Metanephros (tissue), 2 donors: ENCODE measurements at places on chromosomes 7 and 10. TPM values are rescaled to one million over a fixed set of nuclear protein-coding genes. Genes with fewer than 3 reads are reported as not detected.

Gene PMS2
- 20.1 TPM for total RNA-seq

Gene TAS2R3
- 7.1 TPM for total RNA-seq

Gene FBXL13
- total RNA-seq: 3.2 TPM

Gene CACNB2
- total RNA-seq: 3.8 TPM

Gene ARHGAP22
- 1.3 TPM for total RNA-seq

Gene ZWINT
- 26.0 TPM for total RNA-seq

Gene MEOX2
- 8.3 TPM for total RNA-seq

Gene PYROXD2
- total RNA-seq: 17.6 TPM

Gene SLC16A12
- 22.7 TPM for total RNA-seq

Gene SLC18A3
- total RNA-seq: not detected

Gene ZNF467
- 20.4 TPM for total RNA-seq

Gene COL28A1
- 4.8 TPM for total RNA-seq

Gene POLD2
- total RNA-seq: 77.7 TPM

Gene GNGT1
- total RNA-seq: not detected

Gene STEAP4
- total RNA-seq: 4.4 TPM

Gene TUBAL3
- not detected for total RNA-seq

Gene ZNF107
- total RNA-seq: 6.5 TPM

Gene IFIT2
- total RNA-seq: 8.4 TPM

Gene CTAGE4
- 5.3 TPM for total RNA-seq

Gene UPK3BL2
- 17.8 TPM for total RNA-seq

Gene SHOC2
- 48.0 TPM for total RNA-seq

Gene CCDC172
- not detected for total RNA-seq

Gene HEPACAM2
- 2.7 TPM for total RNA-seq

Gene MUC12
- not detected for total RNA-seq

Gene CPA4
- total RNA-seq: 0.41 TPM

Gene PALD1
- total RNA-seq: 18.1 TPM

Gene SEMA3A
- 17.3 TPM for total RNA-seq

Gene ATOH7
- total RNA-seq: 1.5 TPM

Gene IL6
- total RNA-seq: 0.64 TPM

Gene AMPH
- total RNA-seq: 14.9 TPM

Gene EVX1
- not detected for total RNA-seq

Gene SPAG6
- 1.2 TPM for total RNA-seq

Gene IFIT1B
- 3.0 TPM for total RNA-seq

Gene HIF1AN
- 19.4 TPM for total RNA-seq

Gene TRPV5
- total RNA-seq: 1.1 TPM

Gene FKBP9
- 115 TPM for total RNA-seq

Gene FGF8
- total RNA-seq: 5.8 TPM

Gene VAX1
- total RNA-seq: not detected

Gene GFRA1
- 43.8 TPM for total RNA-seq

Gene FXYD4
- 1.6 TPM for total RNA-seq

Gene PRR15
- 10.8 TPM for total RNA-seq

Gene ARPC1B
- 105 TPM for total RNA-seq

Gene SVIL
- total RNA-seq: 132 TPM

Gene IFRD1
- total RNA-seq: 44.1 TPM
